ENCODE measurements at places on chromosomes 2 and 18. TPM values are rescaled to one million over a fixed set of nuclear protein-coding genes. Genes with fewer than 3 reads are reported as not detected.

Gene KCNIP3
- 1.6 TPM for total RNA-seq

Gene CSRNP3
- 2.6 TPM for total RNA-seq

- no peak for DNase-seq
Measured at GRCh38 chr2:144431392-144431783, 88.5 kb downstream of the ZEB2 start.

DNA sequence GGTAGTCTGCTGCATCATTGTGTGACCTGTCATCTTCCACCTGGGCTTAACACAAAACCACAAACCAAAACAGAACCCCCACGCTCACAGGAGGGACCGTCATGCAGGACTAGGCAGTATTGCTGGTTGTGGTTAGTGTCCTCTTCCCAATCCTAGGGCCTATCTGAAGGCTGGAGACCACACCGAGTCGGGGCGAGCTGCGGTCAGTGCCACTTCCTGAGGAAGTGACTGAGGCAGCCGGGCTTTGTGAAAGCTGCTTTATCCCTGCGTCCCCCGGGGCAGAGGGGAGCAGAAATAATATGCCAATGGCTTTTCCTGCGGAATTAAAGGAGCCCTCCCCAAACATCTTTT is 22.9 kb downstream of the ZNF532 start:
- DNase-seq, result no peak

GRCh38 chr2:44572196-44572900 is 210.6 kb downstream of the CAMKMT start:
- DNase-seq, result no peak

DNA sequence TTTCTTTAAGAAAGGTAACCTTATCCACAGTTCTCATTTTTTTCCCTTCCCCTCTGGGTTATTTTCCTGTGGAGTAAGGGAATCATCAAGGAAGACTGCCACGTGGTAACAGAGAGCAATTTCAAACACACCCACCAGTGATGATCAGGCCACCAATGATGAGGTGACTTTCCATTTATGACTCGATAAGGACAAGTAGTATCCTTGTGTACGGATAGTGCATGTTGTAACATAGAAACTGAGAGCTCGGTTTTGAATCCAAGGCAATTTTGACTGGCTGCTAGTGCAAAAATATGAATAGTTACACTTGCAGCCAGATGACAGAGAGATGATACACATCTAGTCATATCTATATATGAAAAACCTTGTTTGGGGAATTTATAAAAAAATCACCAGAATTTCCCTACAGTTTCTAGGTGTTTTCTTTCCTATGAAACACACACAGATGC is 143.6 kb upstream of the TCF4 start:
- no peak for DNase-seq

GRCh38 chr2:158845859-158846258 is 50.7 kb downstream of the DAPL1 start:
- no peak for DNase-seq

- no peak for DNase-seq
Measured at GRCh38 chr18:62458868-62459716, 63.7 kb upstream of the ZCCHC2 start.

GRCh38 chr2:85915606-85916303 is 27.0 kb upstream of the ST3GAL5 start:
- DNase-seq, result no peak

GRCh38 chr18:12428923-12429322 is 21.2 kb downstream of the PRELID3A start:
- no peak for DNase-seq
